ENCODE measurements at places on chromosomes 13 and 19.

DNA sequence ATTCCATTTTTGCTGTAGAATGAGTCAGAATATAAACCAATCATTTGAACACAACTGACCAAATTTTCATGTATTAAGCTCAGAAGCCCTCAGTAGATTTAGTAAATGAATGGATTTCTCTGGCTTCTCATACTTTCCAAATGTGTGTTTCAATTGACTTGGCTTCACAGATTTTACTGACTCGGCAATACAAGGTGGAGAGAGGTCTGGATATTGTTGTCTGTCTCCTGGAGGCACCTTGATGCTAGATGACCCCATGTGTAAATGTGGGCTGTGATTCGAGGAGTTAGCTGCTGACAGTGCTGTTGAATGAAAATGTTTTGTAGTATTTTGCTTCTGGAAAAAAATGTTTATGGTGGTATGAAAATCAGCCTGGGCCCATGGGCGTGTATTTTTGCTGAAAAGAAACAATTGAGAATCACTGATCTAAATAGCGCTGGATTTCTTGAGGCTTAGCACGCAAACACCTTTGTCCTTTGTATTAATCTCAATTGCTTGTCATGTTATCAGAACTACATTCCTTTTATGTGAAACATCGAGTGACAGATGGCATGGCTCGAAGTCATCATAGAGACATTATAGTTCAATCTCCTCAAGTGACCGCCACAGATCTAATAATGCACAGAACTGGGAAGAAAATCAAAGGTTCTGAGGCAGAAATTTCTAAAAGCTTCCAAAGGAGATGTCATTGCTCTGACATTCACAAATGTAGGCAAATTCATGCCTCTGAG, 41.2 kb upstream of the UBAC2 start:
- DNase-seq = no peak

DNA sequence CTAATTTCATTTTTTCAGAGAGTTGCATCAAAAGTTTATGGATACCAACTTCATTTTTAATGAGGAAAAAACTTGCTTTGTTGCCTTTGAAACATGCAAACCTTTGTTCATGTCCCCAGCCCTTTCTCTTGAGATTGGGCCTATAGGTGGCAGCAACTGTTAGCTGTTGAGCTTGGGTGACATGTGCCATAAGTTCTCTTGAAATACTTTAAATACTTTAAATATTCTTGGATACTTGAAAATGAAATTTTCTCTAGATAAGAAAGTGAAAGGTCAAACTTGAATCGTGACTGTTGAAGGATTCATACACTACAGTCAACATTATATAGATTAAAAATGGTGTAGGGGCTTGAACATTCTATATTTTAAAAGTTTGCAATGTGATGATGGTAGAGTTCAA, 294.9 kb downstream of the NDFIP2 start:
- no peak for DNase-seq

DNA sequence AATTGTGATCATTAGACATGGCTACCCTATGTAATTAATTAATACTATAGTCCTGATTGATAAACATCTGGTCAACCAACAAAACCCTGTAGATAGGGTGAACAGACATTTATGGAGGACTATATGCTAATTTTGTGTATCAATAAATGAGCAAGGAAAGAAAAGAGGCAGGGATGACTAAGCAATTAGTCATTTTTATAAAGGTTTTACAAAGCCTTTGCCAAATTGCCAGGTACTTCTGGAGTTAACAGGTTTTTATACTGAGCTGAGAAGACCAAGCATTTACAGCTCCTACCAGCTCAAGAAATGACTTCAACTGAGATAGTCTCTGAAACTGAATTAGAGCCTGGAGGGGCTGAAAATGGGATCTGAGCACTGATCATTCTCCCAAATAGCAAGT, 186.8 kb upstream of the PRR20A start:
- DNase-seq = no peak

DNA sequence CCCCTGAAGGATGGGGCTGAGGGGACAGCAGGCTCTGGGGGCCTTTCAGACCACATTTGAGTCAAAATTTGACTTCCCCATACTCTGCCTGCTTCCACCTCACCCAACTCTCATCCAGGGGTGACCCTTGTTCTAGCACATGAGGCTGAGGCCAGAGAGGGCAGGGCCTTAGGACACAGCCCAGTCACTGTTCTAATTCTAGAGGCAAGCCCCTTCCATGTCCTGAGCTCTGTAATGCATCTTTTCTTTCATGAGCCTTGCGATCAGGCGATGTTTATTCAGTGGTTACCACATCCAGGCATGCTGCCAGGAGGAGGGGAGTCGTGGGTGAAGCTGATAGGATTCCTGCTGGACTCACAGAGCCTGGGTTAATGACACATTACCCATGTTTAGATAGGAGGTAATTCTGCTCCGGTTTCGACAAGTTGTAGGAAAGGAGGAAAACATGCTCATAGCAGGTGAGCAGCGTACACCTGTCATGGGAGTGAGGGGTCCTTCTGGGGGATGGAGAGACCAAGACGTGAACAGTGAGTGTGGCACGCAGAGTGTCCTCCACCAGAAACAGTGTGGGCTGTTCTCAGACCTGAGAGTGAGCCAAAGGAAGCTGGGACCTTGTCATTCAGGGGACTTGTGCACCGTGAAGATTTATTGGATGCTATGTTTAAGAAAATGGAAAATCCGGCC, 9.3 kb downstream of the RPS9 start:
- DNase-seq = no peak

DNA sequence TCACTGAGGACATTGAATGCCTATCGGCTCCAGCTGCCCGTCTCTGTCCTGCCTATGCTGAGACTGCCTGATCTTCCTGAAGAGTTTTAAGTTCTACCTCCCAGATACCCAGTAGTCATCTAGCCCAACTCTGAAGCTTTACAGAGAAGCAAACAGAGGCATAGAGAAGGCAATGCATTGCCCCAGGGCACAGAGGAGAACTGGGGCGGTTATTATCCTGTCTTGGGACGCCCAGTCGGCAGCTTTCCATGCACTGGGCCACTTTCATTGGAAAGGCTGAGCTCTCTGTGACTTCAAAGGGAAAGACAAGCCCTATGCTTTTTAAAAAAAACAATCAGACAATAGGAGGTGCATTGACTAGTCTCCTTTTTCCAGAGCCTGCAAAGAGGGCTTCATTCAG, 71.6 kb downstream of the HSPH1 start:
- DNase-seq = no peak

GRCh38 chr13:49295244-49295643, 47.5 kb downstream of the CDADC1 start:
- DNase-seq = no peak

- no peak for DNase-seq
Measured at GRCh38 chr13:109371066-109371465, 415.3 kb downstream of the IRS2 start.

DNA sequence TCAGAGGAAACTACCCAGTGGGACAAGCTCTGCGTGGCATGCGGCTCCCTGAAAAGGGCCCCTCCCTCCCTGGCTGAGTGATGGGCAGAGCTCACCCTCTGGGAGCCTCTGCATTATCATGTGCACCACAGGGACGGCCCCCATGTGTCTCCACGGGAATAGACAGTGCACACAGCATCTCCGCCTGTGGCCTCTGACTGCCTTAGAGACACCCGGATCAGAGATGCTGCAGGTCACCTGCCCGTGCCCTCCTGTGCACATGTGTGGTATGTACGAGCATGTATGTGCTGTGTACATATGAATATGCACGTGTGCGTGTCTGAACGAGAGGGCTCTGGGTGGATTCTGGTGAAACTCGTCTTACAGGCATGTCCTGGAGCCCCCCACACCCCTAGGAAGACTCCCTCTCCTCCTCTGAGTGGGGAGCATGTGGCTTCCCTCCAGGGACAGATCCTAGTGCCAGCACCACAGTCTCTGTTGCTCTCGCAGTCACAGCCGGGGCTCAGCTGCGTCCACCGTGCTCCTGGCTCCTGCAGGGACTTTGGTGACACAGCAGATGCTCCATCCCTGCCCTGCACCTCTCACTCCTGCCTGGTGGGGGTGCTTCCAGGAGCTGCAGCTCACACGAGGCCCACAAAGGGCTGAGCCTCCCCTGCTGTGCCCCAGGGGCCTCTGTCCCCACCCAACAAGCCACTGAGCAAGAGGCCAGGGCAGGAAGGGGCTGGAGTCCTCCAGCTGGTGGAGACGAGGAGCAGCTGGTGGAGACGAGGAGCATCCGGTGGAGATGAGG, 19.6 kb downstream of the C13orf46 start:
- DNase-seq = no peak

GRCh38 chr19:18373407-18373891, 12.5 kb upstream of the GDF15 start:
- DNase-seq = no peak

GRCh38 chr19:10111405-10111811, at the start of gene P2RY11:
Gene P2RY11 (plus strand): TSS chr19:10111693. CDS start chr19:10111722, 29 bp downstream.
- no peak for DNase-seq

- DNase-seq = no peak
Measured at GRCh38 chr13:102854675-102855074, 8.8 kb downstream of the ERCC5 start.

DNA sequence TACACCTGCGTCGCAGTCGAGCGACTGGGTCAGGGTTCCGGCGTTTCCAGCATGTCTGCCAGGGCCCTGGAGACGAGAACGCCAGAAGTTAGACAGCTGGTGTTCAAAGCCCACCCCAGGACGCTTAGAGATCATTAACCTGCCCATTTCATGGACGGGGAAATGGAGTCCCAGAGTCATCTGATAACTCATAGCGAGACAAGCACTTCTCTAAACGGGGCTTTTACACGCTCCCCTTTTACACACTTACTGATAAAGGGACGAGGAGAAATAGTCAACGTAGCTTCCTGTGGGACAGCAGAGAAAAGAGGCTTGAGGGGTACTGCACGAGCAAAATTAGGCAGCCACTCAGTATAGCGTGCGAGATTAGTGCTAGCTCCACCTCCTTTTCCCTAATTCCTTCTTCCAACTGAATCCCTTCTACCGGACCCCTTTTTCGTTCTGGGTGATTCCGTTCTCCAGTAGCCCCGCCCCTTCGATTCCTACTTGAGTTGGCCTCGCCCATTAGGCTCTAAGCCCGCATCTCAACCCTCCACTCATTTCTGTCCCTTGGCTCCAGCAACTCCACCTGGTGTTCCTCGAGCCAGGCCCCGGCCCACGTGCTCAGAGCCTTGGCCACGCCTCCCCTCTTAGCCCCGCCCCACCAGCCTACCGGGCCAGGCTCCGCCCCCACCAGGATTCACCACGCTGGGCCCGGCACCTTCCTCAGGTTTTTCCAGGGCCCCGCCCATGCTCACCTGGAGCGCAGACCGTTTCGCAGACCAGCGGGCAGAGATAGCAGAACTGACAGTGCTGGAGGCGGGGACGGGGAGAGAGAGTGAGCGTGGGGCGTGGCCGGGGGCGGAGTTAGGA, 3.7 kb downstream of the HRC start:
- DNase-seq = no peak

DNA sequence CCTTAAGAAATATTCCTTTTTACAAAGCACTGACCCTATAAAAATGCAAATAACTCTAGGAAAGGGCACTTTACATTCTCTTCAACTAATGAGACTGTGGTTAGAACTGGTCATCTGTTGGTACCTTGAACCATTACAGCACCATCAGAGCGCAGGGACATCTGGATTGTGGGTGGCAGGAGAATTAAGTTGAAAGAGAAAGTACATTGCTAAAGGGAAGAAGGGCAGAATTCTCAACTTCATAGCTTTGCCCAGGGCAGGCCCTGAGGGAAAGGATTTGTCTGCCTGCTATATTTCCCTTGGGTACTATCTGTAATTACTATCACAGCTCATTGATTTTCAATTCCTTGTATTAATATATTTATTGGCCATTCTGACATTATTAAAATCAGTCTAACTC, 196.8 kb downstream of the KLF12 start:
- no peak for DNase-seq

DNA sequence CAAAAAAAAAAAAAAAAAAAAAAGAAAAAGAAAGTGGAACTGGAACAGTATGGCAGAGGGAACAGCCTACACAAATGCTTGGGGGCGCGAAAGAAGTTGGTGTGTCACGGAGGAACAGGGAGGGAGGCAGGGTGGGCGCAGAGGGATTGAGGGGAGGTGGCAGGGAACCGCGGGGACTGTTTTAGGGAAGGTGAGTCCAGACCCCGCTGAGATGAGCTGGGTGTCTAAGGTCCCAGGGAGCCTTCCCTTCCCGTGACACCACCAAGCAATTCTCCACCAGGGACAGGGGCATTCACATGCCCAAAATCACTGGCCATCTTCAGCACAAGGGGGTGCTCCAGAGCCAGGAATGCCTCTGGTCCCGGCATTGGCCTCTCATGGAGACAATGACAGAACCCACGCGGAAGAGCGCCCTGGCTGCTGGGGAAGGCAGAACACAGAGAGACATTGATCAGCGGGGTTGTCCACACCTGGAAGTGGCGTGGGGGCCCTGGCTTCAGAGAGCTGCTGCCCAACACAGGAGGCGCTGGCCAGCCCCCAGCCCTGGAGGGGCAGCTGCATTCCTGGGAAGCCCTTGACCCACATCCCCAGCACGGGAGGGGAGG, 6.9 kb downstream of the PEAK3 start:
- DNase-seq = no peak

GRCh38 chr13:109781384-109782065, 4.9 kb downstream of the IRS2 start:
- DNase-seq = no peak

DNA sequence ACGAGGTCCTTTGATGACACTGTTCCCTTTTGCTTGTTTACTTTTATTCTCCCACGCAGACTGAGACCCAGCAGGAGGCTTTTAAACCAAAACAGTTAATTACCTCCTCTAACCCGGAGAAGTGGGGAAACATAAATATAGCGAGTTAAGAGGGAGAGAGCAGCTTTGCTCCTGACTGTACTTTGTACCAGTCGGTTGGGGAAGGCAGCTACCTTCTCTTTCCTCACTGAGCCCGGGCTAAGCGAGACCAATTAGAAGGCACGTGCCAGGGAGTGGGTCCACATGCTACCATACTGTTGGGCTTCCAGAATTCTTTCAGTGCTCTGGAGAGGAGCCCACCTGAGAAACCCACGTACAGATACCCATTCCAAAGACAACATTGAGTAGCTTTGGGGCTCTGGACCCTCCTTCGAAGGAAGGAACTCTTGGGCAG, 124.2 kb downstream of the ZIC5 start:
- DNase-seq = no peak

GRCh38 chr13:81171065-81171647, 830.2 kb upstream of the SPRY2 start:
- DNase-seq = no peak

GRCh38 chr13:94799299-94799698, 87.0 kb upstream of the SOX21 start:
- DNase-seq = no peak

- peak; percentile 47 for DNase-seq
Measured at GRCh38 chr19:40466219-40466984, 399 bp upstream of the SPTBN4 start.
